ENCODE measurements at places on chromosomes 3 and 15. TPM values are rescaled to one million over a fixed set of nuclear protein-coding genes. Genes with fewer than 3 reads are reported as not detected.

Gene LRRC31
- not detected for total RNA-seq

Gene SPTBN5
- 0.18 TPM for total RNA-seq

Gene B3GALNT1
- 23.6 TPM for total RNA-seq

Gene FMN1
- total RNA-seq: 1.2 TPM

Gene DPPA2
- not detected for total RNA-seq

Gene AGTR1
- total RNA-seq: not detected

Gene CACNA2D2
- not detected for total RNA-seq

Gene CRBN
- total RNA-seq: 26.8 TPM

Gene SLC28A1
- total RNA-seq: not detected

Gene PLD1
- total RNA-seq: 8.0 TPM
